ENCODE measurements at places on chromosomes 3 and 15.
A peak's percentile ranks its signal among the peaks of the same experiment; 100 is the strongest.

GRCh38 chr3:49901366-49902339 lies 2.0 kb downstream of the MST1R start:
- peak; percentile 70 for DNase-seq

DNA sequence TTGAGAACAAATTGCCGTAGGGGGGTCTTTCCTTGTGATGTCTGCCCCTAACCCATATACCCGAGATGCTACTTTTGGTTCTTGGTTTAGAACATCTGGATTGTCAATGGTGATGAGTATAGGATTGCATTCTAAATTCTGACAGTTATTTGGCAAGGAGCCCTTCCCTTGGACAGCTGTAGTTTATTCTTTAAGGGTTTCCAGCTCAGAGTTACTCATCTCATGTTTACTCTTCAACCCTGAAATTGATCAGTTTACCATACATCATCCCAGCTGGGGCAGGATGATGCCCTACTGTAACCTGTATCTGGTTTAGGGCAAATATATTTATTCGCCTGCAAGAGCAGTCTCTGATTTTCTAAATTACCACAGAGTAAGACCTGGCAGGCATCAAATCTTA lies 85.7 kb upstream of the XCR1 start:
- no peak for DNase-seq

GRCh38 chr3:134536781-134537180 lies 50.9 kb downstream of the CEP63 start:
- no peak for DNase-seq

DNA sequence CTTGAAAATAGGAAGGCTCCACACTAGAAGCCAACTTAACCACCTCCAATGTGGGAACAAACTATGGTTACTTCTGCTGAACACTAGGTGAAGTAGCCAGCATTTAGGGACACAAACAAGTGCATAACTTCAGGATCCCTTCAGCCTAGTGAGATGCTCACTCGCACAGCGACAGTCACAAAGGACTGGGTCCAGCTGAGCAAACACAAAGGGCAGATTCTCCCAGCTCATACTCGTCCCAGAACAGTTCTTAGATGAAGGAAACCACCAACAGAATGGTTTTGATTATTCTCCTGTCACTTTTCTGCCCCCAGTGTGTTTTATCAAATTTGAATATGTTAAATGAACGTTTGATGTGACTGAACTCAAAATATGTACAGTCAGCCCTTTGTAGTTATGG lies 201.6 kb downstream of the KCNAB1 start:
- no peak for DNase-seq

DNA sequence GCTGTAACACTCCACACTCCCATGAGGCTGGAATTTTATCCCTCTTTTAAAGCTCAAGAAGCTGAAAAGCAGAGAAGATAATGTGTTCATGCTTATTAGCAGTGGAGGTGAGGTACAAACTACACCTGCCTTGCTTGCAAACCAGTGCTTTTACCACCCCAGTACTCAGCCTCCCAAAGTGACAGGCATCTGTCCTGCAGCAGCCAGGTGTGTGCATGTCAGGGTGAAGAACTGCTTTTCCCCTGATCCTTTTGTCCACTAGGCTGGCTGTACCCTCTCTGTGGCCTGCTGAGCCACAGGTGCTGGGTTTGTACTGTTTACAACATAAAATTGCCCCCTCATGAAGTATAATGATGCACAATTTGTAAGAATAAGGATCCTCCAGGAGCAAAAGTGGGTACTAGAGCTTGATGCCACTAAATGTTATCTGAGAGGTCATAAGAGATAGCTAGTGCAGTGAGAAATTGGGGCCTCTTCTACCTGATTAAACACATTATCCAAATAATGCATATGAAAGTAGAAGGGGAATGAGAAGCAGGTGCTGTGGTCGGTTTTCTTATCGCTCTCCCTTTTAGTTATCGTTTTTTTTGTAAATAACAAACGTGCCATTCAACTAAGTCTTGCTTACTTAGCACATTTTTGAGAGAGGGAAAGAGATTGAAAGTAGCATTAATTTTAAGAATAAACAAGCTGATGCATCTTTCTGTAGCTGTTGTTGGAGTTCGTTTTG lies 39.2 kb upstream of the GADL1 start:
- no peak for DNase-seq

DNA sequence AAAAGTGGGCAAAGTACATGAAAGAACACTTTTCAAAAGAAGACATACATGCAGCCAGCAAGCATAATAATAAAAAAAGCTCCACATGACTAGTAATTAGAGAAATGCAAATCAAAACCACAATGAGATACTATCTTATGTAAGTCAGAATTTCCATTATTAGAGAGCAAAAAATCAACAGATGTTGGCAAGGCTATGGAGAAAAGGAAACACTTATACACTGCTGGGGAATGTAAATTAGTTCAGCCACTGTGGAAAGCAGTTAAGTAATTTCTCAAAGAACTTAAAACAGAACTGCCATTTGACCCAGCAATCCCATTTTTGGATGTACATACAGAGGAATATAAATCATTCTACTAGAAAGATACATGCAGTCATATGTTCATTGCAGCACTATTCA lies 360.7 kb downstream of the NSUN3 start:
- DNase-seq, result no peak

GRCh38 chr3:126184465-126185000 lies 4.1 kb upstream of the ALDH1L1 start:
- DNase-seq, result no peak

- no peak for DNase-seq
Observed at GRCh38 chr3:188524052-188524451, 370.1 kb downstream of the LPP start.

DNA sequence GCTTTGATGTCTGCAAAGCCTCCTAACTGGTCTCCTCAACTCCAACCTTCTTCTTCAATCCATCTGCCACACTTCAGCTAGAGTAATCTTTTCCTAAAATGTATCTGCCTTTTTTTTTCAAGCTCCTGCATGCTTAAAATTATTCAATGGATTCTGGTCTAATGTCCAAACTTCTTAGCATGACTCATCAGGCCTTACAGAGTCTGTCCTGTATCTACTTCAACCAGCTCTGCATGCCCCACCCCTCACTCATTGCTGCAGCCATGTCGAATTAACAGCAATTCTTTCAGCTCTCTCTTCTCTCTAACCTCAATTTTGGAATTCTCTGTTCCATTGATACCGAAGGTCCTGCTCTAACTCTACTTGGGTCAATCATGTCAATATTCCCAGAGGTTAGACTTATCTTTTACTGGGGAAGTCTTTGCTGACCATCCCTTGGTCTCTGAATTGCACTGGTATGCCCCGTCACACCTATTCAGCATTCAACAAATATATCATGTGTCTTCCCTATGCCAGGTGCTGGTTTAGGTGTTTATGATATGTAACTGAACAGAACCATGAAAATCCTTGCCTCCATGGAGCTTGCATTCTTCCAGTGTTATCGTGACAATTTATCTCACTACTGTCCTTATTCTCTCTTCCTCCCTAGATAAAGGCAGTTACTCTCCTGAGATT lies 88.5 kb upstream of the NANOGP8 start:
- DNase-seq, result no peak

GRCh38 chr15:43519196-43519595 lies 1.8 kb downstream of the MAP1A start:
- DNase-seq, result peak; percentile 23

GRCh38 chr3:31129241-31129640 lies 234.8 kb upstream of the GADL1 start:
- DNase-seq, result no peak

GRCh38 chr15:63530235-63530634 lies 25.8 kb downstream of the USP3 start:
- no peak for DNase-seq

DNA sequence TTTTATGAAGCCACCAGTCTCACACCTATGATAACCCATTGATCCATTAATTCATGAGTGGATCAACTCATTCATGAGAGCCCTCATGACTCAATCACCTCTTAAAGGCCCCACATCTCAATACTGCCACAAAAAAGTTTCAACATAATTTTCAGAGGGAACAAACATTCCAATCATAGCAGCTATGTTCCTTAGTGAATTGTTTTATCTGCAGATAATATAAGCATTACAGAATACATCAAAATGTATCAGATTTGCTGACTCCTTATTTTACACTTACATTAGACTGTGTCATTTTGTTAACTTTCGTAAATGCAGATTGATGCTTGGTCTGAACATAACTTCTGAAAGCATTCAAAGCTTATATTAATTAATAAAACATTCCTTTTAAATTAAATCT lies 155.3 kb upstream of the MBNL1 start:
- DNase-seq, result no peak

DNA sequence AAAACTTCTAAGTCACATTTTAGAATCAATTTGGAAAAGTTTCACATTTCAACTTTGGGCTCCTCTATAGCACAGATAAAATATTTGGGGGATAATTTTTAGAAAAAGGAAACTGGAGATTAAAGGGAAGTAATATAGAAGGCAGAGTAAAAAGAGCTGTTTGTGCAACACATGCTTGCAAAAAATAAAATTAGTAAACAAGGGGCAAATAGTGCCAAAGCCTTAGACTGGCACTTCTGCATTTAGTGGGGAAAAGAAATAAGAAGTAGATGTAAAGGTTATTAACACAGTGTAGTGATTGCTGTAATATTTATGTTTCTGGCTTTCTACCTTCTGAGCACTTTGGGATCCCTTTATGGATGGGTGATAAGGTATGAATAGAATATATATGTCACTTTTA lies 246.6 kb downstream of the CBLB start:
- no peak for DNase-seq

GRCh38 chr15:71278989-71279756 lies 163.9 kb downstream of the THSD4 start:
- DNase-seq, result no peak

DNA sequence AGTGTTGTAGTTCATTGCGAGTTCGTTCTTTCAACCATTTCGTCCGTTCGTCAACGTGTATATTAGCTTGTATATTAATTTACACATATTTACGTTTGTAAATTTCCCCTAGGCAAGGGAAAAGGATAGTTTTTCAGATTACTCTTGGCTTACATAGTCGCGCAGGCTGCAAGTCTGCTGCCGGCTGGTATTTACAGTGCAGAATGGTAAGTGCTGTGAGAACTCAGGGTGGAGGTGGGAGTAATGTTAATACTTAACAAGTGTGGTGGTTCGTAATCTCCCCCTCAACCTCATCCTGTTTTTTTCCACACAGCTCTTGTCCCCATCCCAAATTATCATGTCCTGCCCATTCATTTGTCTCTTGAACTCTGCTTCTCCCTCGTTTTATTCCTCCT lies 766 bp downstream of the FAM98B start:
- DNase-seq, result no peak

DNA sequence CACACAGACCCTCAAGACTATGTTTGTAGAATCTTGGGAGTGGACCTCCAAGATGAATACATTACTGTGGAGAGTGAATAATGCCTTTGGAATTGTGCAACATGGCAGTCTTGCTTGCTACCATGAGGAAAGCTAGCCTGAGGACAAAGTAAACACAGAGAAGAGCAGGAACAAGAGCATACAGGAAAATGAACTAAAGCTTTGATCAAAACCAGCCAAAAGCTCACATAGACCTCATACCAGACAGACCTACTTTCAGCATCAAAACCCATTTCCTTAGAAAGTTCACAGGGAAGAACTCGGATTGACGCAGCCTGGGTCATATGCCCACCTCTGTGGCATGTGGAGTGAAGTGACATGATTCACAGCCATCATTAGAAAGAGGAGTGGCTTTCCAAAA lies 3.3 kb upstream of the RAB8B start:
- no peak for DNase-seq

DNA sequence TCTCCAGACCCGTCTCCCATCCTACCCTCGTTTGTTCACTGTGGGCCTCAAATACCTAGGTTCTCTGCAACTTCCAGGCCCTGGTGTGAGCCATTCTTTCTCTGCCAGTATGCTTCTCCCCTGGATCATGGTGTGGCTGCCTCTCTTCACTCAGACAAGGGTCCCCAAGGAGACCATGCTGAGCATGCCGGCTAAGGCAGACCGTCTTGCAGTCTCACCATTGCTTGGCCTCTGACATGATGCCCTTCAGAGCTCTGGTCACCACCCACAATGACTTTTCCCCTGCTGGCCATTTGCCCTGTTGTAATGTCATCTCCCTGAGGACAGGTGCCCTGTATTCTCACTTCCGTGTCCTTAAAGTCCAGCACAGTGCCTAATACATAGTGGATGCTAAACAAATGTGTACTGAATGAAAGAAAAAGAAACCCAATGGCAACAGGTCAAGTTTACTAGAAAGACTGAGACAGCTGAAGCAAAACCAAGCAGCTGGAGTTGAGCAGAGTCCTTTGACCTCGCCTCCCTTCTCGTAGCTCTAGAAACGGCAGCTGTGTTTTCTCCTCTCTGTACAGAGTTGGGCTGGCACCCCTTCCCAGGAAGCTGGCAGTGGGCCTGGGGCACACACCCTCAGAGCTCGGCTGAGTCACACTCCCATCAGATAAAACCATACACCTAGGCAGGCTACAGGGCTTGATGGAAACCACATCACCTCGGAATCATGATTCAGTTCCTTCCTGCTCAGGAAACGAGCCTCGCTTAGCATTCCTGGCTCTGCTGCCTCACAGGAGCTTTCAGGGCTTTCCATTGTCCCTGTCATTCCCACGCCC lies 8.6 kb downstream of the TLR9 start:
- DNase-seq, result no peak

DNA sequence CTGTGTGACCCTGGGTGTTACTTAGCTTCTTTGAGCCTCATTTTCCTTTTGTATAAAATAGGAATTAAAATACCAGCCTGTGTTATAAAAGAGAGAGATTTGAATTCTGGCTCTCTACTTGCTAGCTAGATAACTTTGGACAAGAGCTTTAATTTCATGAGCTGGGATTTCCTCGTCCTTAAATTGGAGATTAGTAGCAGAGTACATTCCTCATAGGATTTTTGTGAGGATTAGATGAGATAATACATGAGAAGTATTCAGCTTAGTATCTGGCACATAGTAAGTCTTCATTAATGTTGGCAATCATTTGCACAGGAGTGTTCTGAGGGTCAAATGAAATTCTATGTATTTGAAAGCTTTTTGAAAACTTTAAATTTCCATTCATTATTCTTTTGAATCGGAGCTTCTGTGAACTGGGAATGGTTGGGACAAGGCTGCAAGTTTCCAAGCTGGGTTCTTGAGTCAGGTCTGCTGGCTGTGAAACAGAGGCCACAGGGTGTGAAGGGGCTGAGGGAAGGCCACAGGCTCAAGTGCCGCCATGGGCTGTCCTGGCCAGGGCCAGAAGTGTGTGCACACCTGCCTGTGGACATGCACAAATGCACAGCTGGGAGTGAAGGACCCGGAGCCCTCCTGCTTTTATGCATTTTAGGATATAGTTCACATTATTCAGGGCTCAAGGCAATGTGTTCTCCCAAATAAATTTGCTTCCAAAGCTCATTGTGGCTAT lies 17.2 kb downstream of the ALPK3 start:
- no peak for DNase-seq

DNA sequence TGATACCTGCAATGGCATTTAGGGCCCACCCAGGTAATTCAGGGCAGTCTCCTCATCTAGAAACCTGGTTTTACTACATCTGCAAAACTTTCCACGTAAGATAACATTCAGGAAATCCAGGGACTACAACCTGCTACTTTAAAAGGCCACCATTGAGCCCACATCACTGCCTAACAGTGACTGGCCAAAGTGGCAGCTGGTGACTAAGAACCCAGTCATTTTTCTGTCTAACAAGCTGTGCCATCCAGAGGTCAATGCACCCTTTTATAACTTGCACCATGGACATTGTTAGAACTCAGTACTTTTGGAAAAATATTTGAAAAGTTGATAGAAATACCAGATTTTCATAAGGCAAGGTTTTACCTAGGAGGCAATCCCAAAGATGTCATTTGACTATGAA lies 492.4 kb downstream of the OTOL1 start:
- DNase-seq, result no peak
